ENCODE measurements at places on chromosomes 16 and 17.

DNA sequence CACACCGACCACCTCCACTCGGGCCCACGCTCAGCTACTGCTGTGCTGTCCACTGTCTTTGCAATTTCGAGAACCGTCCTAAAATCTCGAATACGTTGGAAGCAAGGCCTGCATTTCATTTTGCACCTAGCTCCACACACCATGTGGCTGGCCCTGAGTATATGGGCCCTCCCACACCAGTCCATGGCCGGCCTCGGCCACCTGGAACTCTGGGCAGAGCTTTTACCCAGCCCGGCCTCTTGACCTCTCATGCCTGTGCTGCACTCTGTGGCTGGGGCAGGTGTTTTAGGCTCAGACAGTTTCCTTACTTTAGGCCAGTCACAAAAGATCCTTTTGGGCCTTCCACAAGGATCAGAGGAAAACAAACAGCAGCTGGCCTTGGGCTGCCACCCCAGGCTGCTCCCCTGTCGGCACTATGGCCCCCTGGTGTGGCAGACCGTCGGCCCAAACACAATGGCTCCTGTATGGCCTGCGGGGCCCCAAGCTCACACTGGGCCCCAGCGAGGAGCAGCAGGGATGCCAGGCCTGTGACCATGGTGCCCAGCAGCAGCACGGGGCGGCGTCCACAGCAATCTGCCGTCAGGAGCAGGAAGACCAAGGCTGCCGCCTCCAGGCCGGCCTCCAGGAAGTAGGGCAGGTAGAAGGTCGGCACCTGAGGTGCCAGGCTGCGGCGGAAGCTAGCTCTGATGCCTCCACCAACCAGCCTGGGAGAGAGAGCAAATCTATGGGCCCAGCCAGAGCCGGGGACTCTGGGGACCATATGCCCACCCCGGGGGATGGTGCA is 2.5 kb downstream of the SLC22A31 start:
- no peak for DNase-seq

DNA sequence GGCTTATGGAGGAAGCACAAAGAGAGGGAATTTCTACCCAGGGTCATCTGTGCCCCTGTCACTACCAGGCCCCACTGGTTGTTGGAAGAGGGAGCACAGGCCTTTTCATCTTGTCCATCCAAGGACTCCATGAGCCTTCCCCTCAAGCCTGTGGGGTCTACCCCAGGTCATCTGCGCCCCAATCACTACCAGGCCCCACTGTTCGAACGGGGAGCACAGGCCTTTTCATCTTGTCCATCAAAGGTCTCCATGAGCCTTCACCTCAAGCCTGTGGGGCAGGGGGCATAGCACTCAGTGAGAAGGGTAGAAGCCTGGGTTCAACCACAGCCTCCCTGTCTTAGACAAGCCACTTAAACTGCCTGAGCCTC is 101.5 kb upstream of the CDH5 start:
- no peak for DNase-seq

GRCh38 chr16:26491101-26491670 is 575.5 kb upstream of the C16orf82 start:
- DNase-seq: peak; percentile 32

DNA sequence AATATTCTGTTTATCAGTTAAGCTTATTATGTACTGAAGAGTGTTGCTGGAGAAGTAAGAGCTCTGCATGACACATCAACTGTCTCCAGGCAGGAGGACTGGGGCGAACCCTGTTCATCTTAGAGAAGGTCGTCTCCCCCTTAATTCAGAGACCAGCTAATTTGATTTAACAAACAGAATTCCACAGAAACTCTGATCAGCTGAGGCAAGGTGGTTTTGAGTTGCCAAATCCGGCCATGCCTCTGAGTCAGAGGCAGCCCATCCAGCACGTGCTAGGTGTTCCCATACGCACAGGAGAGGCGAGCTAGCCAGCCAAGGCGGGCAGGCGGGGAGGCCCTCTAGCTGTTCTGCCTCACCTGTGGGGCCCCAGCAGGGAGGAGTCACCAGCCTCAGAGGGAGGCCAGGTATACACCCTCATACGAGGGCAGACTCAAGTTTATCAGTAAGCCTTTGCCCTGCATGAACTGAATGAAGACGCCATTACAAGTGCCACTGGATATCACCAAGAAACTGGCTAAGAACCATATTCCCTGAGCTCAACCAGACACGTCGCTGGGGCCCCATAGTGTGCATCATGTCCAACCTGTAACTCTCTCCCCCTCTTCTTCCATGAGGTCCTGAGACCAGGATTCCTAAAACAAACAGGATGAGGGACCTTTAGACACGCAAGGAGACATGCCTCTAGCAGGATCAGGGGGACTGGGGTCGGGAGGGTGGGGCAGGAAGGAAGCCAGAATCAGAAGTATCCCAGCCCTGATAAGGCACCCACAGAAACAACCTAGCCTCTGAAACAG is 25.7 kb downstream of the STAT5A start:
- DNase-seq: no peak

DNA sequence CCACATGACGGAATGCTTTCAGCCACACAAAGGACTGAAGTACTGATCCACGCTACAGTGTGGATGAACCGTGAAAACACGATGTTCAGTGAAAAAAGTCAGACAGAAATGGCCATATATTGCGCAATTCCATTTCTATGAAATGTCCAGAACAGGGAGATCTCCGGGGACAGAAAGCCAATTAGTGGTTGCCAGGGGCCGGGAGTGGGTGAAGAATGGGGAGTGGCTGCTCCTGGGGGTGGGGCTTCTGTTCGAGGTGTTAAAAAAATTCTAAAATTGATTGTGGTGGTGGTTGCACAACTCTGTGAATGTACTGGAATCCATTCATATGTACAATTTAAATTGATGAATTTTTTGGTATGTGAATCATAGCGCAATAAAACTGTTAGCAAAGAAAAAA is 154.8 kb upstream of the HSBP1 start:
- no peak for DNase-seq

DNA sequence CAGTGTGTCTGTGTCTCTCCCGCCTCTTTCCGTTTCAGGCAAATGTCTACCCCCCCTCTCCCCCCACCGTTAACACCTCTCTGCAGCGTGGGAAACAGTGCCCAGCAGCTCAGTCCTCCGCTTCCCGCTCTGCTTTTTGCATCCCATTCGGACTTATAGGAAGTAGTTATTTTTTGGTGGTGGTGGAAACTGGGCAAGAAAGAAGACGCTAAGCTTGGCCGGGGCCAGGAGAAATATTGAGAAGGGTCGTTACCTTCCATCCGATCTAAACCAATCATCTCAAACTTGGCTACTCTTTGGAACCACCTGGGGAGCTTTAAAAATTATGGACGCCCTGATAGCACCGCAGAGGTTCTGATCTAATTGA is 499 bp upstream of the HLF start:
- no peak for DNase-seq

DNA sequence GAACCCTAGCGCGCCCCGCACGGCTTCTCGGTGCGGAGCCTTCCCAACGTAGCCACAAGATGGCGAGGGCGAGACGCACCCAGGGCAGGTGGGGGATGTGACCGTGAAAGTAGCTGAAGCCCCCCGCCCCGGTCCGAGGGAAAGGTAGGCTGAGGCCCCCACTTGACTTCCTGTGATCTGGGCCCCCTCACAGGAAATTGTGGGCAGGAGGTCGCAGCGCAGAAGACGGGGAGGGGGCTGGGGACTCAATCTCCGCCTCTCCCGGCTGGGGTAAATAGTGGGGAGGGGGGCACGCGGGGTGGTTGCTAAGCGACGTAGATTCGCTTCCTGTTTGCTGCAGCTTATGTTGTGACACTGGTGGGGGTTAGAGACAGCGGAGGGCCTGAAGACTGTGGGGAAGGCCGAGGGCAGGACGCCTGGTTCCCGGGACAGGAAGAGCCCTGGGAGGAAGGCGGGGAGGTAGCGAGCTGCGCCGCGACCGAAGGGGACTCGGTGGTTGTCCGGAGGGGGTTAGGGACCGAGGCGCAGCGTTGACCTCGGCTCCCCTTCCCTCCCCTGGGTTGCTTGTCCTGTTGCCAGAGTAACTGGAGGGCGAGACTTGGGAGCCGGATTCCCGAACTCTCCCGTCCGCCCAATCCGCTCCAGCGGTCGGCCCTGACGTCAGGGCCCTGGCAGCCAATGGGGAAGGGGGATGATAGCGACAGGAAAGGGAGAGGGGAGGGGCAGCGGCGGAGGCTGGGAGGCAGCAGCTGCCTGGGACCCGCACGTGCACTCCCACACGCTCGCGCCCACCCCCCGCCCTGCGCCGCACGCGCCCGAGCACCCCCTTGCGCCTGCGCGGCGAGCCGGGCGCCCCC is 1.2 kb downstream of the KDM6B start:
- DNase-seq: peak; percentile 99

GRCh38 chr17:63543822-63544420 is 6.4 kb upstream of the DCAF7 start:
- DNase-seq: no peak

GRCh38 chr17:8631554-8631877 is 991 bp upstream of the MYH10 start:
- DNase-seq: no peak

- DNase-seq: no peak
These were observed 18.7 kb downstream of the MYL4 start for GRCh38 chr17:47227862-47228261.

DNA sequence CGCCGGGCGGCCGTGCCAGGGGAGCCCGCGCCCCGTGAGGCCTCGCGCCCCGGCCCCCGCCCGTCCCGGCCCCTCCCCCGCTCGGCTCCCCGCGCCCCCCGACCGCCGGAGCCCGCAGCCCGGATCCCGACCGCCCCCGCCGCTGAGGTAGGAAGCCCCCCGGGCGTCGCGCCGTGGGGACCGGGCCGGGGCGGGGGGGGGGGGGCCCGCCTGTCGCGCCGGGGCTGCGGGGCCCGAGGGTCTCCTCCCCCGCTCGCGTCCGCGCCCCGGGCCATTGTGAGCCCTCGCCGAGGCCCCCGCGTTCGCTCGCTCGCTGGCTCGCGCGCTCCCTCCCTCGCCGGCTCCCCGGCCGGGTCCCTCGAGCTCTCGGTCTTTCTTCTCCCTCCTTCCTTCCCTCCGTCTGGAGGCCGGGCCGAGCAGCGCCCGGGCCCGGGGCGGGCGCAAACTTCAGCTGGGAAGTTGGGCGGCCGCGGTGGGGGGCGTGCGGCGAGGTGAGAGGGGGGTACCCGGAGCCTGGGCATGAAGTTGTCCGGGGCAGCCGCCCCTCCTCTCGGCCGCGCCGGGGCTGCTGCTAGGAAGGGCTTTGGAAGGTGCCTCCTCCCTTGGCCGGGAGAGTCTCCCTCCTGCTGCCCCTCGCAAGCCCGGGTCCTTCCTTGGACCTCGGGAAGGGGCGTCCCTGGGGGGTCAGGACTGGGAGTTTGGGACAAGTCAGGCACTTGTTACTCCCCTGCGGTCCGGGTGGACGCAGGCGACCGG is 419 bp downstream of the GLIS2 start:
- DNase-seq: no peak

DNA sequence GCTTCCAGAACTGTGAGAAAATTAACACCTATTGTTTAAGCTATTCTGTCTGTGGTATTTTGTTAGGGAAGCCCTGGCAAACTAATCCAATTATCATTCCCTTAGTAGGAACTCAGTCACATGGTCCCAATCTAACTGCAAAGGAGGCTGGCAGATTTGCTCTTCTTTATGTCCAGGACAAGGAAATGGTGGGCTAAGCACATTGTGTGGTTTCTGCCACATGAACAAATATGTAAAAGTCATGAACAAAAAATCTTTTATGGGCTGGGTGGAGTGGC is 278.6 kb upstream of the RPL38 start:
- no peak for DNase-seq

GRCh38 chr17:20775331-20775730 is 195.8 kb downstream of the CDRT15L2 start:
- no peak for DNase-seq

GRCh38 chr17:44086364-44087311 is 16.1 kb downstream of the G6PC3 start:
- peak; percentile 41 for DNase-seq

DNA sequence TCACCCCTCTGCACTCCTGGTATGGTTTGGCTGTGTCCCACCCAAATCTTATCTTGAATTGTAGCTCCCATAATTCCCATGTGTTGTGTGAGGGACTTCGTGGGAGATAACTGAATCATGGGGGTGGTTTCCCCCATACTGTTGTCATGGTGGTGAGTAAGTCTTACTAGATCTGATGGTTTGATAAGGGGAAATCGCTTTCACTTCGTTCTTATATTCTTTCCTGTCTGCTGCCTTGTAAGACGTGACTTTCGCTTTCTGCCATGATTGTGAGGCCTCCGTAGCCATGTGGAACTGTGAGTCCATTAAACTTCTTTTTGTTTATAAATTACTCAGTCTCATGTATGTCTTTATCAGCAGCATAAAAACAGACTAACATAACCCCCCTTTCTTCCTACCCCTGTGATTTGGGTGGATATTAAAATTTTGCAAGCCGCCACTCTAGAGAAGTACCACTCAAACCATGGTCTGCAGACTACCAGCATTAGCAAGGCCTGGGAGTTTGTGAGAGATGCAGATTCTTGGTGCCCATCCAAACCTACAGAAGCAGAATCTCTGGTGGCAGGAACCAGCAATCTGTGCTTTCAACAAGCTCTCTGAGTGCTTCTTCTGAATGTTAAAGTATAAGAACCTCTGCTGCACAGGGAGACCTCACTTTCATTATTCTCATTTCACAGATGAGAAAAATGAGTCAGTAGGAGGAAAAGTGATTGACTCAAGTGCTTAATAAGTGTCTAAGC is 999.5 kb upstream of the EEF2KMT start:
- no peak for DNase-seq

GRCh38 chr16:29306943-29307597 is 99.4 kb downstream of the NPIPB11 start:
- DNase-seq: no peak

DNA sequence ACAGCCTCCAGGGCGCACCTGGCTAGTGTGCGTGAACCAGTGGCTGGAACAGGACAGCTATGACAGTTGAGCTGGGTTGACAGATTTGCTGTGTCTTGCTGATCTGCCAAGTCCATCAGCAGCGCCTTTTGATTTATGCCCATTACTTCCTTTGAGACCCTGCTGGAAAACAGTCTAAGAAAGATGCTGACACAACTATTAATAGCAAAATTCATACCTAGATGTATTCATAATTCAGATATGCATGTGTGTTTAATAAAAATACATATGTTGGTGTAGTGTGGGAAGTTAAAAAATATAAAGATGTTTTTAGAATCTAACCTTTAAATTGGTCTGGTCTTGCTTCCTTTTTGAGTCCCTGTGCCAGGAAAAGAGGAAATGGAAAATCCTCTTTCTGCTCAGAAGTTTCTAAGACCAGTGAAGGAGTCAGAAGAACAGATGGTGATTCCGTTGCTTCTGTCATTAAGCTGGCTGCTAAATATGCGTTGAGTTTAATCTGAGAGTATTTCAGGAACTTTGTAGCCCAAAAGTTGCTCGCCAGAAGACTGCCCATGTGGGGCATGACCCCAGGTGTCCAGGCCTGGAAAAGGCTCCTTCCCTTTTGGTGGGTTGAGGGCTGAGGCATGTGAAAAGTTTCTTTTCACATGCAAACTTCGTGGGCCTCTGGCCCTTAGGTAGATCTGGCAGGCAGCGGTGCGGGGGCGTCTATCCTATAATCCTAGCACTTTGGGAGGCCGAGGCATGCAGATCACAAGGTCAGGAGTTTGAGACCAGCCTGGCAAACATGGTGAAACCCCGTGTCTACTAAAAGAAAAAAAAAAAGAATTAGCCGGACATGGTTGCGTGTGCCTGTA is 40.0 kb upstream of the ENDOV start:
- peak; percentile 33 for DNase-seq
